ENCODE measurements at places on chromosomes 6 and 20. TPM values are rescaled to one million over a fixed set of nuclear protein-coding genes. Genes with fewer than 3 reads are reported as not detected.

The TLDC2 gene
- total RNA-seq = 0.65 TPM

The CGAS gene
- 7.9 TPM for total RNA-seq

The ZC3H12D gene
- total RNA-seq = 1.3 TPM

The ADGB gene
- not detected for total RNA-seq

The C20orf144 gene
- not detected for total RNA-seq

The FITM2 gene
- total RNA-seq = 9.8 TPM

The TSBP1 gene
- total RNA-seq = not detected

All from articular chondrocyte of knee joint (primary cell).